ENCODE measurements at places on chromosomes 4 and X.

DNA sequence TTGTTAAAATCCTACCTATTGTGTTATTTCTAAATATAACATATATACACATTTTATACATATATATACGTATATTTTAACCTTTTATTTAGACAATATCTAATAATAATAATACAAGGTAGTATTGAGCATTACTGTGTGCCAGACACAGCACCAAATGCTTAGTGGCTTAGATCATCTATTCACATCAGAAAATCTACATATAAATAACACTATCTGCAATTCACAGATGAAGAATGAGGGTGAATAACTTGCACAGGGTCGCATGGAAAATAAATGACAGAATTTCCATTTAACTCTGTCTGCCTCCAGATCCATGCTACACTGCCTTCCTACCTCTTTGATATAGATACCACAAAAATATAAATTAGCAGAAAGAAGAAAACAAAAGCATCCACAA, 37.7 kb downstream of the SHROOM4 start:
- no peak for DNase-seq

- no peak for DNase-seq
Observed at GRCh38 chr4:19831644-19832285, 419.9 kb upstream of the SLIT2 start.

GRCh38 chrX:71579990-71580380, 1.7 kb downstream of the GCNA start:
- no peak for DNase-seq

- DNase-seq = no peak
Observed at GRCh38 chr4:151537687-151538086, 128.7 kb downstream of the FHIP1A start.

- DNase-seq = no peak
Observed at GRCh38 chrX:1493877-1494510, 41.3 kb upstream of the ASMTL start.
